ENCODE measurements at places on chromosomes 3 and 15.

GRCh38 chr3:140188285-140188684 is 253.3 kb downstream of the CLSTN2 start:
- no peak for DNase-seq

DNA sequence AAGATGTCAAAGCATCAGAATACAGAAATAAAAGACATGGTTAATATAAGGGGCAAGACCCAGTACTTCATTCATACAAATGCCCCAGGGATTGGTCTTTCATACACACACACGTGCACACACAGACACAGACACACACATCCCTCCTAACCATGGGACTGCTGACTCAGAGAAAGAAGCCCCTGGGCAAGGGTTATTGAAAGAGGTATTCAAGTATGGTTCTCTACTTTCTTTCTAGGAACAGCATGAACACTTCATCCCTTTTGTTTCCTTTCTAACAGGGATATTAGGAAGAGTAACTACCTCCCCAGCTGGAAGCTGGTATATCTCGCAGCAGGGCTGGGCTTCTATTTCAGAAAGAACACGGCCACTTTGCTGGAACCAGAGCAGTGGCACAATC is 33.2 kb upstream of the ZFAND6 start:
- DNase-seq: no peak

GRCh38 chr3:44478055-44478468 is 592 bp upstream of the ZNF445 start:
- DNase-seq: peak; percentile 5

- DNase-seq: no peak
These were observed 83.6 kb downstream of the AKAP13 start for GRCh38 chr15:85463976-85464375.

DNA sequence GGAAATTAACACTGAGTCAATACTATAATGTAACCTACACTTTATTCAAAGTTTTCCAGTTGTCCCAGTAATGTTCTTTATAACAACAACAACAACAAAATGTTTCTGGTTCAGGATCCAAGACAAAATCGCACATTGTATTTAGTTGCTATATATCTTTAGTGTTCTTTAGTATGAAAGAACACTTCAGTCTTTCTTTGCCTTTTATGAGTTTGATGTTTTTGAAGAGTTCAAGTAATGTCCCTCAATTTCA is 7.6 kb upstream of the GRAMD1C start:
- no peak for DNase-seq

- no peak for DNase-seq
These were observed 98.2 kb downstream of the TMEM108 start for GRCh38 chr3:133136114-133137041.

DNA sequence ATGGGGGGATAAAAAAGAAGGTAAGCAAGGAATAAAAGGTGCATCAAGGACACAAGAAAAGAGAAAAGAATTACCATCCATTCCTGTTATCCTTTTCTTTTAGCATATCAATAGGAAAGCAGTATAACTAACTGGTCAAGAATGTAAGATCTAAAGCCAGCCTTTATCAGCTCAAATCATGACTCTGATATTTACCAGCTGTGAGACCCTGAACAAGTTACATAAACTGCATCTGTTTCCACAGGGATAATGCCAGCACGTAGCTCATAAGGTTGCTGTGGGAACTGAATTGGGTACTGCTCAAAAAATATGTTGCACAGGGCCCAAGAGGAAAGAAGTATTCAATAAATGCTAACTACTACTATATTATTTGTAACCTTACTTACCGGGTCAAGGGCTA is 1092.2 kb upstream of the CFAP20DC start:
- no peak for DNase-seq

DNA sequence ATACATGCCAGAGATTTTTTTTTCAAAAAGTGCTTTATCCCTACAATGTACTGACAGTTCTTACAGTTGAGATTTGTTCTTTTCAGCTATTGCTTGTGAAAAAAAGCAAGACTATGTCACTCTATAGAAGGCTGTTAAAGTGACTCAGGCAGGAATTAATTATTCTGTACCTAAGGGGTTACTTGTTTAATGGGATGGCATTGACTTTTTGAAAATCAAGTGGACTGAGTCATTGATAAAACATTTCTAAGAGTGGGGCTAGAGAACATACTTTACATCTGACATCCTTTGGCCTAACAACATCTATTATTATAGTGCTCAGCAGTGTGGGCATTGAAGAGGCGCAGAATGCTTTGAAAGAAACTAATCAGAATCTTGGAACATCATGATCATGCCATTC is 34.3 kb downstream of the INTS14 start:
- DNase-seq: no peak

GRCh38 chr3:131731709-131732108 is 228.9 kb upstream of the MRPL3 start:
- DNase-seq: no peak

DNA sequence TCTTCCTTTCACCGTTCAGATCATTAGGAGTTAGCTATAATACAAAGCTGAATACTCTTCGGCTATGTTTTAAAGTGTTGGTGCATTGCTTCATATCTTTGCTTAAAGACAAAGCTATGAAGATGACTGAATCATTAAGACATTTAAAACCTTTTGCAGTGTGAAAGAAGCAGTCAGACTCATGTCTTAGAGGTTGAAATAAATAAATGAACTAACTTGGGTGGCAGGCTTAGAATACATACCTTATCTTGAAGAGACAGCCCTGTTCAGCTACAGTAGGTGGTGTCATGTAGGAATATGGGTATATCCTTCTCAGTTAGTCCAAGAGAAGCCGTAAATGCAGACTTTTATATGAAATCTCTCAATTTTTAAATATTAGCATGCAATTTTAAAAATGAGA is 63.4 kb downstream of the OPA1 start:
- DNase-seq: no peak

DNA sequence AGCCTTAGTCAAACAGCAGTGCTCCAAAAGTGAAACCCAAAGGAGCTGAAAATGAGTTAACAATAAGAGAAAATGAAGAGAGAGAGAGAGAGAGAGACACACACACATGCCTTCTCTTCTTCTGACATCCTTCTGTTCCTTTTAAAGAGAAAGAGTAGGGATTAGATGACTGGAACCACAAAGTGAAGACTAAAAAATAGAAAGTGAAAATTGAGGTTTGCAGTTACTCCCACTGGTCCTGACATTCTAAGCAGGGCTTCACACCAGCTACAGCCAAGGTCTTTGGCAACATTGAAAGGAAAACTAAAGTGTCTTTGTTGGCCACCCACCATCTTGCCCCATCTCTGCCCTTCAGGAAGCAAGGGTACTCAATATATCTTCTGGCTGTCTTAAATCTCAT is 59.2 kb downstream of the USP50 start:
- no peak for DNase-seq

DNA sequence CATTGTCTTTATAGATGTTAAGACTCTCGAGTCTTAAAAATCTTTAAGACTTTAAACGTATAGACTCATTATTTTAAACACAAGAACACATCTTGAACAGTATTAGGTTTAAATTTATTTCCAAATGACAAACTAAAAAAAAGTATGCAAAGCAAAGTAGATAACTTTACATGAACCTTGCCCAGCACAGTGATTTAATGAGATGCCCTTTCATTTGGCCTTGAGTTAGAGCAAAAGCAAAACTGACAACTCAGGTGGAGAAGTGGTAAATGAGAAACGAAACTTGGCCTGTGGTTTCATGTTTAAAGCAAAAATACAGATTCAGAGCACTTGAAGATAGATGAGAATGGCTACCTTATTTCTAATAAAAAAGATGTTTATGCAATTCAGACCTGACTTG is 8.6 kb downstream of the GPR15 start:
- DNase-seq: no peak

DNA sequence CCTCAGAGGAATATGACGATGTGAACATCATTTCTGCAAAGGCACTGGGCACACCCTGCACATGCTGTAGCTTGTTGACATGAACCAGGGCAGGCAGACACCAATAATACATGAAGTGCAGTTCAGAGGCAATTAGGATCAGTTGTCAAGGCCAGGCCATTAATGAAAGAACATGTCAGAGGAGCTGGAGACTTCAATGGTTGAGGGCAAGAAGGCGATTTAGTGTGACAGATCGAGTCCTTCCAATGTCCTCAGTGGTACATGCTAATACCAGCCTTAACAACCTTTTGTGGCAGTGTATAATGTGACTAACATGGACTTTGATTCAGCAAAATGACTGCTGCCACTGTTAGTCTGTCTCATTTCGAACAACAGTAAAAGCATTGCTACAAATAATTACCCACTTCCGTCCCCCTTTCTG is 205.2 kb upstream of the NANOGP8 start:
- DNase-seq: no peak

DNA sequence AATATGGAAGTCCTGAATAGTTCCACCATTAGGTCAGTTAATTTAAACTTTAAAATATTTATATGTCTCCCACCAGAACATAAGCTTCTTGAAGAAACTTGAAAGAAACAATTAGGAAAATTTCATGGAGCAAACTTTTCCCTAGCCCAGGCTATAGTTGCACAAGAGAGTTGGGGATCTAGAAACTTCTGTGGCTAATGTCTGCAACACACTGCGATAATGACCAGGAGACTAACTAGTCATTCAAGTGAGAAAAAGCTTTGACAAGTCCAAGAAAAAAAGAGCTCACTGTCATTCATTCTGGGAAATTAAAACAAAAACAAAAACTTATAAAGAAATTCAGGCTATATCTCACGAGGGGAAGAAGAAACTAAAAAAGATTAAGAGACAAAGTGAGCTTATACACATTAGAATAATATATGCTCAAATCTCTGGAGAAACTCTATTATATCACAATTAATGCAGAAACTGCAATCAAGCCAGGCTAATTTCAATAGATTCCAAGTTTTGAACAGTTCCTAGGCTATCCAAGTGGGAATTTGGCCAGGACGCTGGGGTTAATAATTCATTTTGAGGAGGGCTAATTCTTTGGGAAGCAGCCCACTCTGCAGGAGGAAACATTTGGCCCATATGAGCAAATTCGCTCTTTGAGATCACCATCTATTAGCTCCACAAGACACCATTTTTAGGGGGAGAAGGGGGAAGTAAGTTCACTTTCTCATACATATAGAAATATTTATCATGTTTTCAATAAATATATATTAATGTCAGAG is 134.6 kb downstream of the MEIS2 start:
- DNase-seq: no peak

GRCh38 chr3:117611211-117611610 is 901.6 kb downstream of the TUSC7 start:
- DNase-seq: no peak

DNA sequence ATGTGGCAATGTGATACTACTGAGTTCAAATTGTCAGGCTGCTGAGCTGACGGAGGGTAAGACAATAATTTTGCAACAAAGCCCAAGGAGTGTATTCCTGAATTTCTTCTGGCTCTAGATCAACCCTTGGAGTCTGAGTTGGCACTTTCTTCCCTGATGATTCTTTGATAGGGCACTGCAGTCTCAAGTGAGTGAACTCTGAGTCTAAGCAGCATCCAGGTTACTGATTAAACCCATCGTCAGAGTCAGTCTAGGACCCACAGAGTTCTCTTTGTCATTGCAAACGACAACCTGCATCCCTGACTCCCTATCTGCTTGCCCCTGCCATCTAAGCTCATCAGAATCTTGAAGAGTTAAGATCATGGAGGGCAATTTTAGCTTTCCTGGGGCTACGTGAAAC is 58.6 kb downstream of the MME start:
- no peak for DNase-seq

- no peak for DNase-seq
These were observed 36.7 kb downstream of the SMAD3 start for GRCh38 chr15:67101911-67102598.

GRCh38 chr3:15384510-15385237 is 42.7 kb downstream of the METTL6 start:
- no peak for DNase-seq

DNA sequence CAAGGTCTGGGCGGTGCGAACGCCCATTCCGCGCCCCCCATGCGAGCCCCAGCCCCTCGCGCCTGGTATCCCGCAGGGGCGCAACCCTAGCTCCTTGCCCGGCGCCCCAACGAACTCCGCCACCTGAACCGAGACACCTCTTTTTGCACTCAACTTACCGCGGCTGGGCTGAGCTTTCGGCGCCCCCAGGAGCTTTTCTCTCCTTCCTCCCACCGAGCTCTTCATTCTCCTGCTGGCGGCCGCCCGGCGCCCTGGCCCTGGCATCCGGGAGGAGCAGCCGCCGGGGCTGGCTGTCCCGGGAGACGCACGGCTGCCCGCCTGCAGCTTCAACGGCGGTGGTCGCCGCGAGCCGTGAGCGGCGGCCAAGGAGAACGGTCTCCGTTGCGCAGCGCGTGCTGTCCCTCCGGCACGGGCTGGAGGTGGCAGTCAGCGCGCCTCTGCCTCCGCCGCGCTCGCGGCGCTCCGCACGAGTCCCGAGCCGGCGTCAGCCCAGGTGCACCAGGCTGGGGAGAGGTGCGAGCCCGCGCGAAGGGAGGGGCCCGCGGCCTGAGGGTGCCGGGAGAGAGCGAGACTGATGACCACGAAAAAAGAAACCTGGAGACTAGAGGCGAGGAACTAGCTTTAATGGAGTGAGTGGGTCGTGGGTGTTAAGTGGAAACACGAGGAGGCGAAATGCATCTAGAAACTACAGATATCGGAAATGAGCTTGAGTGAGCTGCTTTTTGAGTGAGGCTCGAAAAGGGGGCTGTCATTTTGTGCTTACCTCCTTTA is 621.5 kb upstream of the ZNF385D start:
- no peak for DNase-seq

DNA sequence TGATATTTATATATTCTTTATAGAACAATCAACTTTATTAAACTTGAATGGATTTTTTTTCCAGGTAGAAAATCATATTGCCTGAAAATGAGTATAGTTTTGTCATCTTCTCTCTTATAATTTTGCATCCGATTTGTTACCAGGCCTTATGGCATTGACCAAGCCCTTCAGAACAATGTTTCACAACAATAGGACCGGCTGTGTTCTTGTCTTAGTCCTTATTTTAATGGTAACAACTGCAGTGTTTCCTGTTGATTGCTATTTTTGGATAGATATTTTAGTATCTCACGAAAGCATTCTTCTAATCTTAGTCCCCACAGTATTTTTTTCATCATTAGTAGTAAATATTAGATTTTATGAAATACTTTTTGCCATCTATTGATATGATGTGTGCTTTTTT is 88.1 kb upstream of the ANKRD34C start:
- DNase-seq: no peak

- no peak for DNase-seq
These were observed 107.6 kb upstream of the FXR1 start for GRCh38 chr3:180804916-180805315.

DNA sequence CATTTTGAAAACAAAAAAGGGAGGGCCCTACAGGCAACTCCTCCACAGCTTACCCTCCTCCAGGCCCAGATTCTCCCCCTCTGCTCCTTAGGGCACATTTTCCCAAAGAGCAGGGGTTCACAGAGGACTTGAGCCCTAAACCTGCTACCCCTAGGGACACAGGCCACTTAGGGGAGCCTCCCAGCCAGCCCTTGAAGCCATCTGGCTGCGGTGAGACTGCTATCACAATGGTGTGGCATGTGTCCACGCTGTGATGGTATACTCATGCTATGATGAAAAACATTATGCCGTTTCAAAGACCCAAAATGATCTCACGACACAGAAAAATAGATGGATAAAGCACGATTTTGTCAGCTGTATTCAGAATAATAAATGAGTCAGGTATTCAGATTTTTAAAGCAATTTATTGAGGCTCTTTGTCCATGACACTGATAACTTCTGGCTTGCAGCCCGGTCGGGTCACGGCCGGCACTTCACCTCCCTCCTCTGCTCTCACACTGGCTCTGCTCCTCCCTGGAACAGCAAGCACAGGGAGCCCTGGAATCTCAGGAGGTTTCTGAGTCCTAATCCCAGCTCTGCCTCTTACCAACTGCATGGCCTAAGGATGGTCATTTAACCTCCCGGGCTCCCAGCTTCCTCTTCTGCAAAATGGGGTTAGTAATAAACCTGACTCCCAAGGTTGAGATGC is 115.3 kb downstream of the MEGF11 start:
- DNase-seq: no peak
